Naive thymus-derived CD8-positive, alpha-beta T cell (primary cell): ENCODE measurements at places on chromosomes 12 and 14.

DNA sequence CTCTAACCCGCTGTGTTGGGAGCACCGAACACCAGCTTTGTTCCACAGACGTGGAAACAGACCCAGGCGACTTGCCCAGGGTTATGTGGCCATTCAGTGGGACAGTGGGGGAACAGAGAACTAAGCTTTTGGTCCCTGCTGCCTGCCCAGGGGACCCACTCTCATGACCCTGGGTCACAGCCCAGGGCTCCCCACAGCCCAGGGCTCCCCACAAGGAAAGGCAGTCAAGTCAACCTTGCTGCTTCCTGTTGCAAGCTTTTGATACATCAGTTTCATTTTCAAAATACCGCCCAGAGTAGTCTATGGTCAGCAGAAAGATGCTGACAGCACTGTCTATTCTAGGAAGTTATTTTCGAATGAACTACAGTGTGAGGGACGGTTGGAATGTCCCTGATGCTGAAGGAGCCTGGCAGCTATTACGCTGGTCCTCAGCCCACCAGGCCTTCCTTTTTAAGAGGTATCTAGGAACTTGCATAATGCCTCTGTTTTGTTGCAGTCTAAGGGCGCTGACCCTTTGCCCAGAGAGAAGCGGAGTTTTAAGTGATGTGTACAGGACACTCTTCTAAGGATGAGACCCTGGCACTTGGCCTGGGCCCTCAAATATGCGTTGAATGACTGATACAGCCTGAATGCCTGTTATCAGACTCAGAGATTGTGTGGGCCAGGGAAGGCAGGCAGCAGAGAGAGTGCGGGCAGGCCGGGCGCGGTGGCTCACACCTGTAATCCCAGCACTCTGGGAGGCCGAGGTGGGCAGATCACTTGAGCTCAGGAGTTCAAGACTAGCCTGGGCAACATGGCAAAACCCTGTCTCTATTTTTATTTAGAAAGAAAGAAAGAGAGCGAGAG, 12.6 kb upstream of the TTC7B start:
- peak; percentile 12 for DNase-seq

GRCh38 chr14:94450722-94451090, 1.9 kb downstream of the SERPINA11 start:
- DNase-seq = no peak

GRCh38 chr12:24719293-24719721, 229.6 kb downstream of the BCAT1 start:
- no peak for DNase-seq

DNA sequence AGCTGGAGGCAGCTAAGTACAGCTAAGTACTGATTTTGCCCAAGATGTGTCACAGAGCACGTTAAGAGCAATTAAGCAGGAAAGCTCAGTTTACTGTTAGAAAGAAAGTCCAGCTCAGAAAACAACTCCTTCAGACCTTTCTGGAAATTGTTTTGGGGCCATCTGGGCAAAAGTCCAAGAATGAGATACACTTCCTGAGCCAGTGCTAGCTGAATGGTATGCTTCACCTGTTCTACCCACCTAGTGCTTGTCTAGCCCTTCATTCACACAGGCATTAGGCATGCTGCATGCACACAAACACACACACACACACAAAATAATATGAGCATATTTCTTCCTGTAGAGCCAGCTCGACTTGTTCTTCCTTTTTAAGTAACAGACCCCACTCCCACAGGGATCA, 6.6 kb upstream of the IKZF4 start:
- no peak for DNase-seq

- no peak for DNase-seq
Observed at GRCh38 chr14:104216457-104216856, 78.1 kb downstream of the KIF26A start.

DNA sequence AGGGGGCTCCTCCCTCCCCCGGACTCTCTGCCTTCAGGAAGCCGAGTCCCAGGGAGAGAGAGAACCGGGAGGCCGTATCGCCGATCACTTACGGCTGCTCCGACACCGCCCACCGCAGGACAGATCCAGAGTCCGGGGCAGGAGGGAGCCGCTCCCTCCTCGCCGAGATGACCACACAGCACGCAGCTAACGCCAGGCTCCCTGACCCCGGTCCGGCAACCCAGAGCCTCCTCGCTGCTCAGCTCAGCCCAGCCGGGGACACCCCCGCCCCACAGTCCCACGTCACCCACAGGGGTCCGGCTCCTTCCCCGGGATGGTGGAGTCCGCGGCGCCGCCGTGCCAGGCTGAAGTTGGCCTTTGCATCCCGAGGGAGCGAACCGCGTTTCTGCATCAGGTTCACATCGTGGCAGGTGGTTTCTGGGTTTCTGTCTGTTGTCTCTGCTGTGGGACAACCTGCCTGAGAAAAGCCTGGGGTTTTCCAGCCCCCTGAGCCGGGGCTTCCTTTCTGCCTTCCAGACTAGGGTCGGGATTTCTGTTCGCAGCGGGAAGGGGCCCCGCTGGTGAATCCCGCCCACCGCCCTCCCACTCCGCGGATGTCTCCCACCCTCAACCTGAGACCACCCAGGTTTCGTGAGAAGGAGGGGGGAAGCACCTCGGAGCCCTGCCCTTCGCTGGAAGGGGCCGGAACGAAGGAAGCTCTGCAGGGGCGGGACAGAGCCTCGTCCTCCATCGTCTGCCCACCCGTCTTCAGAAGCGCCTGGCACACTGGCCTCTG, 61.2 kb downstream of the NOC4L start:
- no peak for DNase-seq

- no peak for DNase-seq
Observed at GRCh38 chr14:99426265-99426664, 54.4 kb downstream of the SETD3 start.

- DNase-seq = no peak
Observed at GRCh38 chr14:31477248-31477647, 10.6 kb downstream of the GPR33 start.

GRCh38 chr12:59452259-59452658, 143.6 kb upstream of the SLC16A7 start:
- no peak for DNase-seq

DNA sequence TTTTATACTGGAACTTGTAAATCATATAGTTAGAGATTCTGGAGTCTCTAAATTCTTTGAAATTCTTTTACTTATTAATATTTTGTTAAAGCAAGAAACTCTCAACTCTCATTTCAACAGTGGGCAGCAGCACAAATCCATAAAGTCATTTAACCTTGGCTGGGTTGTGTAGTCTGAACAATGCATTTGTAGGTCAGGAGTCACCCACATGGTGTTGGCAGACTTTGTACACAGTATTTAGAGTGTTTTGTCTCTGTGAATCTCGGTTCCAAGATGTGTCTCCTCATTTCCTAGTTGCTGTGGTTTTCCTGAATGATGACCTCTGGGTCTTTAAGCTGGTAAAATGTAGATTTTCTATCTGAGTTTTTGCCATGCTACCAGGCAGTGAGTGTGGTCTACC, 20.8 kb upstream of the STRAP start:
- no peak for DNase-seq

- no peak for DNase-seq
Observed at GRCh38 chr12:69657376-69658137, 41.5 kb downstream of the BEST3 start.

GRCh38 chr12:64903479-64904152, 79.2 kb downstream of the TBC1D30 start:
- no peak for DNase-seq

DNA sequence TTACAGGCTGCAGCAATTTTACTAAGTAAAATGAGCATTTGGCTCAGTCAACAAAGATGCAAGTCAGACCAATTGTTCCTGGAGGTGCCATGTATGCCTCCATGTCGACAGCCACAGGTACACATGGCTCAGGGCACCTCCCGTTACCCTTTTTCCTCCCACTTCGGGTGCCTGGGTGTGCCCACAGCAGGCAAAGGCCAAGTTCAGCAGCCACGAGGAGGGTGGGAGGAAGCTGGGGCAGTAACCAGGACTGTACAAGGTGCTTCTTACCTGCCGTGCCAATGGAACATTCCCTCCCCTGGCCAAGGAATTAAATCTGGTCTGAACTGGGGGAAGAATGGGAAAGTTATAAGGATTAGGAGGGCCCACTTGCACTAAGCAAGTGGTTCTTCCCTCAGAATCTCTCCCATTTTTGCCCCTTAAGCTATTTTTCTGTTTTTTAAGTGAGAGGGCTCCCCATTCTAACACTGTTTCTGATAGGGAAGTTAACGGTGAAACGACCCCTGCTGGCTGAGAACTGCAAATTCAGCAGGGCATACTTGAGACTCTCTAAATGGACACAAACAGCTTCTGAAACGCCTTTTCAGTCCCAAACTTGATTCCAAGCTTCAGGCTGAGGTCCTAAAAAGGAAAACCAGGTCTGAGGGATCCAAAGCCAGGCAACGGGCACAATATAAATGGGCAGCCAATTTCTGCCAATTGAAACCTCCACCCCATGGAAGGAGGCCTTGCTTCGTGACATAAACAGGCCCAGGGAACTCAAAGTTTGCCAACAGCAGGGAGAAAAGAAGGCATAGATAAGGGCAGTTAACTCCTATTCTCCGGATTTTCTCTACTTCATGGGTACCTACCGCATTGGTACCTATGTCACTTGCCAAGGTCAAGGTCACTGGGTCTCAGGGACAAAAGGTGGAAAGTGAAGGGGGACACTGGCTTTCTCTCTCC, 24.8 kb downstream of the CLECL1 start:
- peak; percentile 61 for DNase-seq

GRCh38 chr12:47270782-47271664, 191.3 kb upstream of the AMIGO2 start:
- DNase-seq = no peak

DNA sequence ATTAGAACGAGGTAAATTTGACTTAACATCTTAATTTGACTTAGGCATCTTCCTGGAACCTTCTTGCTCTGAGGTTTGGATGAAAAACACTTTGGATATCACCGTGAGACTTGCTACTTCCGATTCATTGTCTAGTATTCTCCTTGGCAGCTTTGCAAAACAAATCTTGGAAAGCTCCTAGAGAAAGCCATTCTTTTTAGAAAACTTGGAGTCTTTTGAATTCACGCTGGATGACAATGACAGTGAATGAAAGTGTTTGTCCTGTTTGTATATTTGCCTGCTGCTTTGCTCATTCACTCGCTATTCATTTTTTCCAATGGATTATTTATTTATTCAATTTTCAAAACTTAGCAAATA, 222.1 kb upstream of the HMGA2 start:
- DNase-seq = no peak

GRCh38 chr12:10067264-10067663, 31.5 kb downstream of the CLEC1A start:
- no peak for DNase-seq

GRCh38 chr12:43352001-43352400, 200.0 kb downstream of the ADAMTS20 start:
- DNase-seq = no peak

DNA sequence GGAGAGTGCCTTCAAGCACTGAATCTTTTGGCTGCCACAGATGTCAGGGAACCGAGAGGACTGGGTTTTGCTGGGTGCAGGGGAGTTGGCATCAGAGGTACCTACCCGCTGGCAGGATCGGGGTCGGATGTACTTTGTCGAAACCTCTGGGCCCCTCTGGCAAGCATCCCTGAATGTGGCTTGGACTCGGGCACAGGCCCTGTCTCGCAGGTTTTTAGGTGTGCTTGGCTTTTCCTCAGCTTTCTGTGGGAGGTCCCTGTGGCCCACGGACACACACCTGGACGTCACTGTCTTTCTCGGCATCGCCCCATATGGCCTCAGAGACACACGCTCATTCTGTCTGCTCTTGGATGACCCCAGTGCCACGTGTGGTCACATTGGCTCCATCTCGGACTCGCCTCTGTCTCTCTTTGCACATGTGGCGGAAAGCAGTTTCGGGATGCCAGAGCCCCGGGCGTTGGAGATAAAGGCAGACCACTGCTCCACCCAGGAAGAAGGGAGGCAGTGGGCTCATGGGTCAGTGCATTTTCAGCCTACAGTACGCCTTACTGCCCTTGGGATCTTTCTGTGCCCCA, 769.6 kb upstream of the ALG10B start:
- DNase-seq = no peak

GRCh38 chr12:86634456-86635410, 378.5 kb upstream of the MGAT4C start:
- DNase-seq = no peak

DNA sequence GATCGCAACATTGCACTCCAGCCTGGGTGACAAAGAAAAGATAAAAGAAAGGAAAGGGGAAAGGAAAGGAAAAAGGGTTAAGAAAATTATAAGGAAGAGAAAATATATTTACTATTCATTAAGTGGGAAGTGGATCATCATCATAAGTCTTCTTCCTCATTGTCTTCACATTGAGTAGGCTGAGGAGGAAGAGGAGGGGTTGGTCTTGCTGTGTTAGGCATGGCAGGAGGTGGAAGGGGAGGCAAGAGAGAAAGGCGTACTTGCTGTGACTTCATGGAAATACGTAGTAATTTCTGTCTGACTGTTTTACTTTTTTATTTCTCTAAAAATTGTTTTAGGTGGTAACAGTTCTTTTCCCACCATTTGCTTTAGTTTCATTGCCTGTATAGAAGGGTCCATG, 26.2 kb downstream of the FAM177A1 start:
- no peak for DNase-seq

GRCh38 chr14:45242706-45243105, 10.3 kb downstream of the MIS18BP1 start:
- DNase-seq = no peak

DNA sequence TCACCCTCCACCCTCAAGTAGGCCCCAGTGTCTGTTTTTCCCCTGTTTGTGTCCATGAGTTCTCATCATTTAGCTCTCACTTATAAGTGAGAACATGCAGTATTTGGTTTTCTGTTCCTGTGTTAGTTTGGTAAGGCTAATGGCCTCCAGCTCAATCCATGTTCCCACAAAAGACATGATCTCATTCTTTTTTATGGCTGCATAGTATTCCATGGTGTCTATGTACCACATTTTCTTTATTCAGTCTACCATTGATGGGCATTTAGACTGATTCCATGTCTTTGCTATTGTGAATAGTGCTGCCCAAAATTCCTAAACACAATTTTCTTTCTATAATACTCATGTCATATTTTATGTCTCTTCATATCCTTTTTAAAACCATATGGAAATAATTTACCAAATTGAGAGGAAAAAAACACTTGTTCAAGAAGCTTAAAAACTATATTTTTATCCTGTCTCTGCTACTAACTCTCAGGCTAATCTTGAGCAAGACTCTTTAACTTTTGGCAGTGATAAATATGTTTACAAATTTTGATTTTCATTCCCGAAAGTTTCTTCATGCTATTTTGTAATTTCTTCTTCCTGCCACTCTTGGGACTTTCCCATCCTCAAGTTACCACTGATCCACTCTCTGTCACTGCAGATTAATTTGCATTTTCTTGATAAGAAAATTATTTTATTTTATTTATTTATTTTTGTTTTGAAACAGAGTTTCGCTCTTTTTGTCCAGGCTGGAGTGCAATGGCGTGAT, 28.0 kb upstream of the OSBPL8 start:
- DNase-seq = no peak
